ENCODE measurements at places on chromosomes 7 and 10.
A peak's percentile ranks its signal among the peaks of the same experiment; 100 is the strongest.

- peak; percentile 18 for DNase-seq
These were observed 45.8 kb downstream of the HDAC9 start for GRCh38 chr7:18541181-18541870.

DNA sequence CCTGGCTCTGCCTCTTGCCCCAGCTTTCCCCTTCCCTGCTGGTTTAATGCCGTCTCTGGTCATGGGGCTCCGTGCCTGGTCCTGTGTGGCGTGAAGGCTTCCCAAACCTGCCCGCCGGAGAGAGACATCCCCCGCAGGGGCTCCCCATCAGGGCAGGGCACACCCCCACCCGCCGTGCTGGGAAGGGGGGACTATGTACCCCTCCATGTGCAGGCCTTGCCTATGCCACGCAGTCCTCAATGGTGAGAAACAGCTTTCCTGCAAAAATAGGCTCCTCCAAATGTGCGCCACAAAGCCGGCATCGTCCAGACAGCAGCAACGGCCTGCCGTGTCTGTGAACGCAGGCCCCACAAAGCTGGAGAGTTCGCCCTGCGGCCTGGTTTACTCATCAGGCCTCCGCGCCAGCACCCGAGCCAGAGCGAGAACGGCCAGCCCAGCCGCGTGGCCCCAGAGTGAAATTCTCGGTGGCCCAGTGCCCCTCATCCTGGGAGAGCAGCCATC is 313.4 kb downstream of the DNAJB6 start:
- DNase-seq = no peak

- DNase-seq = no peak
These were observed 117.7 kb downstream of the CCNY start for GRCh38 chr10:35453855-35454532.

DNA sequence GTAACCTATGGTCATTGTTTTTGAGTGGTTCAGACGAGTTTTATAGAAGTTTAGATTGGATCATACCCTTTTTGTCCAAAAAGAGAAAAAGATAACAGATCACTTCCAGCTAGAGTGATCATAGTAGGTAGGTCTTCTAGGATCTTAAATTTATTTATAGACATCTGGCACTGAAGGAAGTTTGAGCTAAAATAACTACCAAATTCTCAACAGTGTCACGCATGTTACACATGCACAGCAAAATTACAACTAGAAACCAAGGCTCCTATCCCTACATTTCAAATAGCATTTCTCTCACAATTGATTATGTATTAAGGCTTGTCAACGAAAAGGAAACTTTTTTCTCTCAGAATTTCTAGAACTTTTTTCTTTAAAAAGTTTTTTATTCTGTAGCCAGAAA is 2.3 kb downstream of the CALU start:
- DNase-seq = no peak

DNA sequence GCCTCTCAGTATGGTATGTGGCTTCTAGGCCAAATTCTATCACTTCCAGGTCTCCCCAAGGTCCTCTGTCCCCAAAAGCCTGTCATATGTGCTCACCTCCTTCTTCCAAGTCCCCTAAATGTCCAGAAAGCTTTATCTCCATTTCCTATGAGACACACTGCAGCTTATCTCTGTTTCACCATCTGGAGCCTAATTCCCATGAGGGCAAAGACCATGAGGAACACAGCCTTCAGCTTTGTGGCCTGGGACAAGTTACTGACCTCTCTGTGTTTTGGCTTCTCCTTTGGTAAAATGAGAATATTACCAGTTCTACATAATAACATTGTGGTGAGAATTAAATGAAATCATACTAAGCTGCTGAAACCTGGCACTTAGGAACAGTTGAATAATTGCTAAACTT is 19.2 kb downstream of the ST8SIA6 start:
- DNase-seq = no peak

GRCh38 chr7:44099669-44100068 is 4.5 kb upstream of the AEBP1 start:
- no peak for DNase-seq

DNA sequence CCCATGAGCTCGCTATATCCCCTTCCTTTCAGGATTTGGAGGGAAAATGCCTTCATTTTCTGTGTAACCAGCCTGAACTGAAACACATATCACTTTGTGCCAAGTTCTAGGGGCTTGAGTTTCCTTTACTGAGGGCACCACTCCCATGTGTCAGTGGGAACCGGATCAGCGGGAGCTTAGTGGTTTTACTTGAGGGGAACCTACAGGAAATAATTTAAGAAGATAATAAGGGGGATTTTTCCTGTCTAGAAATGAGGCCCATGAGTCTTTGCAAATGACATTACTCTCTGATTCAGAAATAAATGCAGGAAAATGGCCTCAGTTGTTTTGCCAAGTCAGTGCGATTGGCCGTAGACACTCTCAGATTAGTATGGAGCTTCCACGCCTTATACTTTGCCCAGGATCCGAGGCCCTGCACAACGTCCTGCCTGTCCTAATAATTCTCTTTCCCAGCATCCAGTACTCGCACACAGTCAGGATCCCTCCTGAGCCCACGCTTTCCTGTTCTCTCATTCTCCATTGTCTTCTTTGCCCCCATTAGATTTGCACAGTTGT is 86.4 kb upstream of the LYZL1 start:
- DNase-seq = no peak

GRCh38 chr7:147639037-147639436 is 951.5 kb upstream of the C7orf33 start:
- DNase-seq = no peak

DNA sequence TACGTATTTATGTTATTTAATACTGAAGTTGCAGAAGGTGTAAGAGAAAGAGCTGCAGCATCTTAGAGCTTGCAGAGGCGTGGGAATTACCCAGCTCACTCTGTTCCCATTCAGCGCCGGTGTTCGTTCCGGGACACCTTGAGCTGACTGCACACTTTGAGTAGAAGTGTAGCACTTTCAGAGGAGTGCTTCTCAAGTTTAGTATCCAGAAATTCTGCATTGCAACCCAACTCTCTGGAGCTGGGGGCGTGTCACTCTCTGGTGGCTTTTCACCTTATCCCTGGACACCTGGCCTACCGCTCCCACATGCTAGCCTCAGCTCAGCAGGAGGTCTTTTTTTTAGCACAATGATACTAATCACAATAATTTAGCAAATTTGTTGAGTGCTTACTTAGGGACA is 66.4 kb upstream of the SHH start:
- DNase-seq = no peak

DNA sequence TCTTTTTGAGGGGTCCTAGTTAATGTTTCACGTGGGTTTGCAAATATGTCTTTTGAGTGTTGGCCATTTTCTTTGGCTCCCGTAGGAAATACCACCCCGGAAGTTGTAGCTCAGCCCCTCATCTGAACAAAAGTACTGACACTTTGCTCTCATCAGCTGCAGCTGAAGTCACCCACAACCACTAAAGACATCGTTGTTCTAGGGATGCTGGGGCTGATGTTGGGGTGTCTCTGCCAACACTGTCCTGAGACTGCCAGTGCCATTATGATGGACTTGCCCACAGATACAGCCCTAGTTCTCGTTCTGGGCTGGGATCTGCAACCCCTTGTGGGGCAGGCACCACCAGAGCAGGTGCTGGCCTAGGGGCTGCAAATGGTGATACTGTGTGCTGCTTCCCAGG is 82.6 kb upstream of the ARHGAP21 start:
- DNase-seq = no peak

DNA sequence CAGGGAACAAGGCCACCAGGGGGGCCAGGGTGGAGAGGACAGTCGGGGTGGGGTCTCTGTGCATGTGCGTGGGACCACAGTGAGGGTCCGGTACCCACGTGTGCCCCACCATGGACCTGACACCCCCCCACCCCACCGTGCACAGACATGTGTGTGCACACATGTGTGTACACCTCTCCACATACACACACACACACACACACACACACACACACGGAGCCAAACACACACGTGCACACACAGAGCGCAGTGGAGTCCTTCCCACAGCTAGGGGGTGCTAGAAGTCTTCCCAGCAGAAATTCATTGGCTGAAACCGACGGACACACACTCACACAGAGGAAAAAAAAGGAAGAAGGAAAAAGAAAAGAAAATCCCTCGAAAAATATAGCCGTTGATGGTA is 42.8 kb upstream of the GNA12 start:
- no peak for DNase-seq

DNA sequence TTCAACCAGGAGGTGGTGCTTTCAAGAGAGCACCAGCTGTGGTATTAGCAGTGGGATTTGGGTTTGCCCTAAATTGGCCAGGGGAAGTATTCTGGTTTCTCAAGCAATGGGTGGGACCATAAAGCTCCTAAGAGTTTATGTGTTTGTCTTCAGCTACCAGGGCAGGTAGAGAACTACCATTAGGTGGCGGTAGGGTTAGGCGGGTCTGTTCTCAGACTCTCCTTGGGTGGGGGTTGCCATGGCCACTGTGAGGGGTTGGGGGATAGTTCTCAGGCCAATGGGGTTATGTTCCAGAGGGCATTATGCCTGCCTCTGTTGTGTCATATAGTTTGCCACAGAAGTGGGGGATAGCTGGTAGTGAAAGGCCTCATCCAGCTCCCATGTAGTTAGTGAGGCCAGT is 47.7 kb upstream of the BICC1 start:
- DNase-seq = no peak

- no peak for DNase-seq
These were observed 964.6 kb upstream of the CELF2 start for GRCh38 chr10:10053051-10053450.

GRCh38 chr10:108801775-108802517 is 1121.4 kb downstream of the XPNPEP1 start:
- DNase-seq = no peak

DNA sequence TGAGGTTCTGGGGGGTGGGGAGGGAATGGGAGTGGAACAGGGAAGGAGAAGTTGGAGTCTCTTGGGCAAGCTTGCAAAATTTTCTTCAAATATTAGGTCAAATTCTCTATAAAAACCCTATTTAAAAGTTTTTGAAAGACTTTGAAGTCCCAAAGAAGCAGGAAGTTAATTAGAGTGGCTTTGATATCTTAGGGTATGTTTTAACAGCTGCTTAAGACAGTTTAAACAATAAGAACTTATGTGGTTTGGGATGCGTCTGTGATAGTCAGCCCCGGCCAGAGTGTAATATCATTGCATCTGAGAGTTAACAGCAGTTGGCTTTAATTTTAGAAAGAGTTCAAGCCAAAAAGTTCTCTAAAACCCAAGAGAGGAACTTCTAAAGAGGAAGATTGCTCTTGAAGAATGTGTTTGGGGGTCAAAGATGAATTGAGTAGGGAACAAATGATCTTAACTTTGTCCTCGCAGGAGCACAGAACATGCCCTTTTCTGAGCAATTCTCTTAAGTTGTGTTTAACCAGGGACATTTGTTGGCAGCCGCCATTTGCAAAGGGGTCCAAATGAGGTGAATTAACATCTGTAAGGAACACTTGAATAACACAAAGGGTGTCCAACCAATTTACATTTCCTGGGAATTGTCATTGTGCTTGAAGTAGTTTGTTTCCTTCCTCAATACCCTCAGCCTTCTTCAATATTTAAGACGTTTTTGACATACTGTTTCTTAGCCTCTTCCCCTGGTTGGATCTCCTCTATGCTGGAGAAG is 182.4 kb downstream of the PTEN start:
- DNase-seq = no peak

- DNase-seq = no peak
These were observed 132.6 kb upstream of the RSU1 start for GRCh38 chr10:16949816-16950215.

- no peak for DNase-seq
These were observed 210.8 kb upstream of the PFKP start for GRCh38 chr10:2856598-2856997.

GRCh38 chr7:99505324-99505662 is 831 bp downstream of the ZKSCAN5 start:
- DNase-seq = no peak

DNA sequence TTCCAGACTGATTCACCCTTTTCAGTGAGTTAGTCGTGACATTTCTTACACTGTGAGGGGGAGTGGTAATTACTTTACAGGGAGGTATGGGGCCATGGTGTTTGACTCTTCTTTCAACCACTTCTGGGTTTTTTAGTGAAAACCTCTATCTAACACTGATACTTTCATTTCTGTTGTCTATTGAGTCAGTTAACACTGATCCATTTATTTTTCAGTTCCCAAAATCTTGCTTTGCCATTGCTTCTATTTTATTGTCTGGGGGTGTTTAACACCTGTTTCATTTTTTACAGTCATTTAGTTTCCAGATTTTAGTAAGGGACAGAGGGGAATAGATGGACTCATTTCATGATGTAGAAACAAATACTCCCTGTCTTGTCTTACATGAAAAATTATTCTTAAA is 61.5 kb downstream of the HELLS start:
- no peak for DNase-seq

GRCh38 chr7:112184455-112184854 is 21.7 kb downstream of the DOCK4 start:
- no peak for DNase-seq

DNA sequence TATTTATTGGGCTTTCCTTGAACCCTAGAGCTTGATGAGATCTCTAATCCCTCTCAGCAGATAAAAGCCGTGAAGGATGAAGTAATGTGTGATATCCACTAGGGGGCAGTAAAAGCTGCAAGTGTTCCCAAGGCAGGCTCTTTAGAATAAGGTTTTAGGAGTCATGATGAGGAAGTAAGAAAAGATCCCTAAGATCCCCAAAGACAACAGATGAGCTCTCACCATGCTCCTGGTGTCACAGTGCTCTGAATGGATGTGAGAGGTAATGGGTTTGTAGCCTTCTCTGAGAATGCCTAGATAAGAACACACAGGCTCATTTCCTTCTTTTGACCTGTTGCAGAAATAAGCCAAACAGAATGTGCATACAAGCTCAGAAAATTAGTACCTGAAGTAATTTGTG is 70.4 kb upstream of the ITPRID1 start:
- no peak for DNase-seq

DNA sequence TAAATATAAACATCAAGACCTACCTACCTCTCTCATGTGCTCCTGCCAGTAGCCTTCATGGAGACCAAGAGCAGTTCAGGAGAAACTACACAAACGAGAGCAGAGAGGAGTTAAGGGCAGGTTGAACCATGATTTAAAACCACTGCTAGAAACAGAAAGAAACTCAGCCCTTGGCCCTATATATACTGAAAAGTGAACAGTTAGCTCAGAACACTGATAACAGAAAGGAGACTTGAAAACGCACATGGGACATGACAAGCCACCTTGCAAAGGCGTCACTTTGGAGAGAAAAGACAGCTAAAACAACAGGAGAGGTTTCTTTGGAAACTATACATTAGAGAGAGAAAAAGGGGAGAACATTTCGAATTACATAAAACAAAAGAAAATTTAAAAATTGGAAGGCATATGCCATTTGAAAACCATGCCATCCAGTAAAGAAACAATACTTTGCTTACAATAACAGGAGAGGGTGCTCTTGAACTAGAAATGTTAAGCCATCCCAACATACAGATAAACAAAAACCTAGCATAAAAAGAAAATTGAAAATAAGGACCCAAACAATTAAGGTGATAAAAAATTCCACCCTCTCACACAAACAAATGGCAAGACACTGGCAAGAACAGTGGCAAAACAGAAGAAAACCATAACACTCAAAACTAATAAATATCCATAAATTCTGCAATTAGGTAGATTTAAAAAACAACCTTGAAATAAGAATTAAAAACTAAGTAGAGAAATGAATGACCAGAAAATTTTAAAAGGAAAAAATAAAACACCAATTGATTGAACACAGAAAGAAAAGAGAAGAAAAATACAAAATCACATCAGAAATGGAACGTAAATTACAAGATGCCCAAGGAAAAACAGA is 232.7 kb downstream of the IMMP2L start:
- no peak for DNase-seq
